NCI-H526 treated with DMSO at 0.1 percent for 48 hours (cell line): ENCODE measurements at places on chromosomes 16 and 17.

GRCh38 chr16:88133507-88133843 lies 182.2 kb downstream of the BANP start:
- no peak for DNase-seq

DNA sequence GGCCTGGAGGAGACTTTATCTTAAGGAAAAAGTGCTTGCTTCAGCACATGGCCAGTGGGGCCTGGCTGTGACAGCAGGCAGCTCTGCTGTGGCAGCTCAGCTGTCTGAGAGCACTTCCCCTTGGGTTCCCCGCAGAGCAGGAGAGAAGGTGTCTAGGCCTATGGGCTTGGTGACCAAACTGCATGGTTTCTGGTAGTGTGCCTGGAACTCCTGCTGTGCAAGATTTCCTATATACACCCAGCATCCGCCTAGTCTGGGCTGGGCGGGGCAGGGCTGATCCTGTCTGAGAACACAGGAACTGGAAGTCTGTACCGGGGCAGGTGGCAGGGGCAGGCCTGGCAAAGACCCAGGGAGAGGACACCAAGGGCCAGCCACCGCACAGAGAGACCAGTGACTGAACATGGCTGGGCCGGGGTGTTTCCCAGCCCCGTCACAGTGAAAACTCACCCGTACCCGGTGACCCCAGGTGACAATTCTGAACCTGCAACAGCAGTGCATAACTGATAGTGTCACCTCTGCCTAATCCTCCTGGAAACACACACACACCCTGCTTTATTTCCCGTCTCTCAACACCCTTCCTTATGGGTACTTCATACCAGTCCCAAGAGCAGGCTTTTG lies 39.3 kb downstream of the CHD9 start:
- no peak for DNase-seq

DNA sequence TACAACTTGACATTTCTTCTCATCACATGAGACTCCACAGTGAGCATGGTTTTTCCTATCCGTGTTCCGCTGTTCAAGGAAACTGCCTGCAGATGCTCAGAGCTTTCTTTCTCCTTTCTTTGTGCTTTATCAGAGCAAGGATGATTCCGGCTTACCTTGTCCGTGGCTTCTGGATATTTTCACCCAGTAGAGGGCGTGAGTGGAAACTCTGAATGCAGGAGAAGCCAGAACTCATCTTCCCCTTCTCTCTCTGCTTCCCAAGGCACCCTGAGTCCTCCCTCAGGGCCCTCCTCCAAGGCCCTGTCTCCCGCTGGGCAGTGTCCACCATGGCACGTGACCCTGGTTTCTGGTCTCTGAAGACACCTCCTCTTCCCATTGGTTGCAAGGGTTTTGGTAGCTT lies 721.1 kb upstream of the RBFOX1 start:
- no peak for DNase-seq

DNA sequence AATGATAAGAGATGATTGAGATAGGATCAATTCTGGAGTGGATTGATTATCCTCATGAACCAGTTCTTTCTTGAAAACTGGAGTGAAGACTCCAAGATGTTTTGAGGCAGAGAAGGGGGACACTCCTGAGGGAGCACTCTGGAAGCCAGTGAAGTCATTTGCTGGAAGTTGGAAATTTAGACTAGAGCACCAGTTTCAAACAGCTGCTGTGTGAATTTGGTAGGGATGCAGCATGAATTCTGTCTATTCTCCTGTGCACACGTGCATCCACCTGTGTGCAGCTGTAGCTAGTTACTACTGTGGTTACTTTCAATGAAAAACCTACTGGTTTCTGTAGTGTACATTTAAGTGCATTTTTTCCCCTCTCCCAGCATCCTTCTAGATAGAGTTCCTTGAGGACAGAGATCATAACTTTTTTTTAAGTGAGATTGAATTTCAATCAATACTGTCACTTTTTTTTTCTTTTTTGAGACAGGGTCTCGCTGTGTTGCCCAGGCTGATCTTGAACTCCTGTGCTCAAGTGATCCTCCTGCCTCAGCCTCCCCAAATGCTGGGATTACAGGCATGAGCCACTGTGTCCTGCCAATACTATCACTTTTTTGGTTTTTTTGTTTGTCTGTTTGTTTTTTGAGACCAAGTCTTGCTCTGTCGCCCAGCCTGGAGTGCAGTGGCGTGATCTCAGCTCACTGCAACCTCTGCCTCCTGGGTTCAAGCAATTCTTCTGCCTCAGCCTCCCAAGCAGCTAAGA lies 65.9 kb downstream of the TUBD1 start:
- no peak for DNase-seq

DNA sequence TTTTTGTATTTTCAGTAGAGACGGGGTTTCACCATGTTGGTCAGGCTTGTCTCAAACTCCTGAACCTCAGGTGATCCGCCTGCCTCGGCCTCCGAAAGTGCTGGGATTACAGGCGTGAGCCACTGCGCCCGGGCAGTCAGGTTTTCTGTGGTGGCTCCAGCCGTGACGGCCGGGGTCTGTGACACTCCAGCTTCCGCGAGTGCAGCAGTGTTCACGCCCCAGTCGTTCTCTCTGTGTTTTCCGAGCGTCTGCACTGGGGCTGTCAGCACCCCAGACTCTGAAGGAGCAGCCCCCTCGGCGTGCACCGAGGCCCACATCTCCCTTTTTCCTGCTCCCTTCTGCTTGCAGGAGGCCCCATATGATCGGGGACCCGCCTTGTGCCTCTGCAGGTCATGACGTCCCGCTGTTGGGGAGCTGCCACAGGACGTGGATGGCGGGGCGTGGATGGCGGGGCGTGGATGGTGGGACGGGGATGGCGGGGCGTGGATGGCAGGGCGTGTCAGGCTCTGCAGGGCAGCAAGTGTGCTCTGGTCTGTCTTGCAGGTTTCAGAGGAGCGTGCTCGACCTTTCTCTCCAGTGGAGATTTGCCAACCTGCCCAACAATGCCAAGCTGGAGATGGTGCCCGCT lies 5.7 kb downstream of the ASPSCR1 start:
- no peak for DNase-seq
